ENCODE measurements at places on chromosomes 4 and X.

DNA sequence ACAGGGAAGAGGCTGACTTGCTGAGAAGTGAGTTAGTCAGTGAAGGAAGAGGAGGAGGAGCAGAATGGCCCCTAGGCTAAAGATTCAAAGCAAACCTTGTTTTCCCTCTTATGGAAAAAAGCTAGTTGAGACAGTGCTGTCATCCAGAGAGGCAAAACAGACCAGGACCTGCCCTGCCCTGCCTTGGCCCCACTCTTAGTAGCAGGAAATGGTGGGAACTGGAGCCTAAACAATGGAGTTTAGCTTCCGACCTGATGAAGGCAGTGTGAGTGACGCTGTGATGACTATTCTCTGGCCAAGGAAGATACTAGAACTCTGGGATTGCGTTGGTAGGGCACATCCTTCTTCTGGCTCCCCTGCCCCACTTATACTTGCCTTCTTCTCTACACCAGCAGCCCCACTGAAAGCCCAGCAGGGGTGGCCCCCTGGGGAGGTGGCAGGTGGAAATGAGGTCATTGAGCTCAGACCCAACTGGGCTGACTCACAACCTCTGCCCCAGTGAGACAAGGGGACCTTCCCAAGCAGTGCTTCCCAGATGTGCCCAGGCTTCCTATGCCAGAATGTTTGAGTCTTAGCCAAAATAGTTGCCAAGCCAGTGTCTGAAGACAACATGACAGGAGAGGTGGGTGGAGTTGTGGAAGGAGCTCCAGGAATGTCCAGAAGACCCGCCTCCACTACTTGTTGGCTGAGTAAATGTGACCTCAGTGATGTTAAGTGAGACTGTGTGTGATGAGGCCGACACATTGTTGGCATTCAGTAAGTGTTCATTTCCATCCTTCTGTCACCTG, 38.8 kb downstream of the MSN start:
- no peak for DNase-seq

DNA sequence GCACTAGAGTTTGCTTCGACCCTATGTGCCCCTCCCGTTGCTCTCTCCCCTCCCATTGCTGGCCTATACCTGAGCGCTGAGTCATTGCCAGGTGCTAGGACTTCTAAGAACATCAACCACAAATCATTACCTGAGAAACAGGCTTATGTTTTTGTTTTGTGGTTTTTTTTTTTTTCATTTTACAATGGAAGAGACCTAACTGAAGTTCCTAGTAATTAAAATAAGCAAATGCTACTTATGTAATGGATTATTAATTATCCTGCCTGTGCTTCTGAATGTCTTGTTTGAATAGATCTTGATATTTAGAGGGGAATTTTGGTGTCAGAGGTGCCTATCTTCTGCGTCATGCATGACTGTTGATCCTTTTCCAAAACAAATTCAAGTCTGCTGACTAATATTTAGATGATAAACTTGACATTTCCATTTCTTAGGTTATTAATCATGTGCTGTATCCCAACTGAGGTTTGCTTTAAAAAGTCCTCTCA, 275.4 kb upstream of the CPEB2 start:
- DNase-seq = no peak

DNA sequence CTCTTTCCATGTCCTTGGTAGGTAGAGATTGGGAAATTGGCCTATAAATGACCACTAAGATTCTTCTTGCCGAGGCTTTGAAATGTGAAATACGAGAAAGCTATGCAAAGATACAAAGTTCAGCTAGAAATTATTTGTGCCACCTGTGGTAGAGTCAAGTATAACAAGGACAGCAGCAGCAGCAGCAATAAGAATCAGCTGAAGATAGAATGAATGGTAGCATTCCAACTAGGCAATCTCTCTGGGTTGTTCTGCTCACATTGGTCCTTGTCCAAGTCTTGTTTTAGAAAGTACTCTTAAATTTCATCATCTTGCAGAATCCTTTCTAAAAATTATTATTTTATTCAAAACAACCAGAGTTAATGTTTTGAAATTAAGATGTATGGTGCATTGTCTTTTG, 67.8 kb upstream of the PCDH10 start:
- DNase-seq = no peak

- no peak for DNase-seq
These were observed 1.8 kb upstream of the CUL4B start for GRCh38 chrX:120562569-120562926.

DNA sequence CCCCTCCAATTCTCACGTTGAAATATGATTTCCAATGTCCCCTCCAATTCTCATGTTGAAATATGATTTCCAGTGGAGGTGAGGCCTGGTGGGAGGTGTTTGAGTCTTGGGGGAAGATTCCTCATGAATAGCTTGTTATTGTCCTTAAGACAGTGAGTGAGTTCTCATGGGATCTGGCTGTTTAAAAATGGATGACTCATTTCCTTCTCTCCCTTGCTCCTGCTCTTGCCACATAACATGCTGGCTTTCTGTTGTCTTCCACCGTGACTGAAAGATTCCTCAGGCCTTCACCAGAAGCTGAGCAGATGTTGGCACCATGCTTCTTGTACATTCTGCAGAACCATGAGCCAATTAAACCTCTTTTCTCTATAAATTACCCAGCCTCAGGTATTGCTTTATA, 346.8 kb upstream of the TECRL start:
- no peak for DNase-seq

DNA sequence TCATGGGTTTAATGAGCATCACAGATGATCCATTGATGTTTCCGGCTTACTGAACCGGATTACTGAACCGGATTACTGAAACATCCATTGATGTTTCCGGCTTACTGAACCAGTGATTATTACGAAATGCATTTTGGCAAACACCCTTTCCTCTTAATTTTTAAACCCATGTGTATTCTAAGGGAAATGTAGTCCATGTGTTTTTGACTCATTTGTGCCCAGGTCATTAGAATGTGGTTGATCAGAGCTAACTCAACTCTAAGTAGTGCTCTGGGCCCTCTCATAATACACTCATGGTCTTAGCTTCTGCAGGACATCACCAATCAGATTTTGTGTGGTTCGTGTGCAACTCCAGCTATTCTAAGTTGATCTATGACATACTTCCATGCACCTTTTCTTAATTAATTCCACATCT, 141.6 kb downstream of the SPATA18 start:
- no peak for DNase-seq
